ENCODE measurements at places on chromosomes 3 and 15. TPM values are rescaled to one million over a fixed set of nuclear protein-coding genes. Genes with fewer than 3 reads are reported as not detected.
A peak's percentile ranks its signal among the peaks of the same experiment; 100 is the strongest.

DNA sequence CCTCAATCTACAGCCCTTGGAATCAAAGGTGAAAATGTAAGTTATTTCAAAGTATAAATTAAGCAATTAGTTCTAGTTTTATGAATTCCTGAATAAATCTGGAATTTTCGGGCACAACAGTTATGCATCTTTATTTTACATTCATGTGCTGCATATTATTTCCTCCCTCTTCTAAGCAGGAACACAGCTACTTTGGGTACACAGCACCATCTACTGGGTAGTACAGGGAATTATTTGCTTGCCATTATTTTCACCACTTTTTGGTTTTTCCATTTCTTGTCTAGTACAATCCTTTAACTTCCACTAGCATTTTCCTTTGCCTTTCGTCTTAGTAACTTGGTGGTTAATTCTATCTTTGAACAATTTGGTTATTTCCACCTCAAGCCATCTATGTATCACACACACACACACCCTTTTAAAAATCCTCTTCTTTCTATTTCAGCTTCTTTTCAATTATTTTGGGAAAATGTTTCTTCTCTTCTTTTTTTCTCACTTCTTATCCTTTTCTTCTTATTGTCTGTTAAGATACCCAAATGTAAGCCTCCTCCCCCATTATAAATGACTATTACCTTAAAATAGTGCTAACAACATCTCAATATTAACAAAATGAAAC lies 451.0 kb downstream of the MFSD1 start:
- no peak overlapping the region for H3K4me3 ChIP-seq
- no peaks in the 10 kb centered on the region for H3K36me3 ChIP-seq
- DNase-seq = peak; percentile 11
- H3K4me1 ChIP-seq = no peaks in the 10 kb centered on the region

The COL6A5 gene
- polyA plus RNA-seq = not detected

DNA sequence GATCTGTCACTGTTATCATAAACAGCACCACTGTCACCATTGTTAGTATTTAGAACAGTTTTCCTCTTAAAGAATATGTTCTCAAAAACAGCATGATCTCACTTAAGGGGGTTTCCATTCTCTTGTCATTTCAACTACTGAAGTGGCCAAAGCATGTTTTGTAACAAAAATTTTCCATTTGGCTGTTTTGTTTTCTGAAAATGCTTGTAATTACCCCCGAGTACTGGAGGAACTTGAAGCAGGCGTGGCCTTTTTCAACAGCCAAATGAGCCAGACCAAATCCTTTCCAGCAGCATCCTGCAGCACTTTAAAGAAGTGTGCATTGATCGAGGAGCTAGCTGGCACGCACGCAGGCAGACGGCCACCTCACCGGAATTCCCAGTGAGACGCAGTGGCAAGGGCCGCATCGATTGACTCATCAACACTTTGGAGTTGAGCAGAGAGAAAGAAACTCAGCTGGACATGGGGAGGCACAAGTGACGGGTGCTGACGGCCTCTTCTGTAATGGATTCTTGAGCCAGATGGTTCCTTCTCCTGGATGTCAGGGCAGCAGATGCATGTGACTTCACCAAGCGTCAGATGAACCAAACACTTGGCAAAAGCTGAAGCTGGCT lies 234.3 kb upstream of the IGF1R start:
- H3K4me3 ChIP-seq = no peak overlapping the region
- DNase-seq = no peak
- H3K36me3 ChIP-seq = no peaks in the 10 kb centered on the region

The TMCO5A gene
- polyA plus RNA-seq = not detected

DNA sequence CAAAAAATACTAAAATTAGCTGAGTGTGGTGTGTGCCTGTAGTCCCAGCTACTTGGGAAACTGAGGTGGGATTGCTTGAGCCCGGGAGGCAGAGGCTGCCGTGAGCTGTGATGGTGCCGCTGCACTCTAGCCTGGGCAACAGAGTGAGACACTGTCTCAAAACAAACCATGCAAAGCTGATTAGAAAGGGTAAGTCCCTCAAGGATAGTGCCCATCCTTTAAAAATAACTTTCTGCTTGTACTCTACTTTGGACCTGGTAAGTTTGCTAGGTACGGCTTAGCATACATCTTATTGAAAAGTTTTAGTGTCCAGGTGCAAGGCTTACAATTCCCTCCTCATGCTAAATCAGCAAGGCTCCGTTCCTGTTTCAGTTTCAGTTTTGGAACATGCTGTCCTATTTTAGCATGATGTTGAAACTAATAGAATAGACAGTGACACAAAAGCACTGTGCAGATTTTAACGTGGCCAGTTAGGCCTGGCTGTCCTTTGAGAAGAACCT lies 21.4 kb downstream of the FEM1B start:
- peak overlapping the region; percentile 84 for H3K27ac ChIP-seq
- peak overlapping the region; percentile 23 for H3K4me3 ChIP-seq
- peaks cover 27% of the 10 kb centered on the region for H3K4me1 ChIP-seq
- DNase-seq = peak; percentile 77
- H3K27me3 ChIP-seq = no peaks in the 10 kb centered on the region

DNA sequence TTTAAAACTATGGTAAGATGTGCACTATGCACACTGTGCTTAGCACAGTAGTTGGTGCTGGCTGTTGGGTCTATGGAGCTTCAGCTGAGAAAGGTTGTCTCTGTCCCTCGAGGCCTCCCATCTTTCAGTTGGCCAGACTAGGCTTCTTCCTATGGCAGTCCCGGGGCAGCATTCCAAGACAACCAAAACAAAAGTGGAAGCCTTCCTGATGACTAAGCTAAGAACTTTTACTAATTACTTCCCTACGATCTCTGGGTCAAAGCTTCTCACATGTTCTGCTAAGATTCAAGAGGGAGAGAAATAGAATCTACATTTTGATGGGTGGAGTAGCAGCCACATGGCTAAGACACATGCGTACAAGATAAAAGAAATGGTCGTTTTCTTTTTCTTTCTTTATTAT lies 342.8 kb downstream of the TUSC7 start:
- H3K4me1 ChIP-seq = no peaks in the 10 kb centered on the region
- no peaks in the 10 kb centered on the region for H3K36me3 ChIP-seq
- H3K27me3 ChIP-seq = no peaks in the 10 kb centered on the region
- no peak overlapping the region for H3K4me3 ChIP-seq
- H3K27ac ChIP-seq = no peak overlapping the region

The GOLGA6L7 gene
- not detected for polyA plus RNA-seq

DNA sequence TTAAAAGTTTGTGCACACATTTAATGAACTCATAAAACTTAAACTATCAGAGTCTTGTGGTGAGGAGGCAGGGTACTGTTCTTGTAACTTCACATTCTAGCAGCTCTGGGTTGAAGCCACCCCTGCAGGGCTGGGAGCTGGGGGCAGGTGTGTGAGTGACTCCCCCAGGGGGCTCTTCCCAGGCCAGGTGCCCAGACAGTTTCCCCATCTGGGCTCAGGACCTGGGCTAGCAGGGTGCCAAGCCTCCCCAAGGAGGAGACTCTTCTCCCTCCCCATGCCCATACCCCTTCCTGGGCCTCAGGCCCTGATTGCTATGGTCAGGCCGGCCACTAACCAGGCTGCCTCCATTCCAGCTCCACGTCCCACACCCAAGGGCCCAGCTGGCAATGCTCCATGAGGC lies 22.0 kb upstream of the CHCHD6 start:
- DNase-seq = no peak
- H3K27ac ChIP-seq = no peak overlapping the region
- peaks cover 1% of the 10 kb centered on the region for H3K27me3 ChIP-seq
- H3K4me1 ChIP-seq = 0 out of 2 replicates have a peak, but pooled peaks cover 3% of the 10 kb centered on the region
- H3K4me3 ChIP-seq = no peak overlapping the region
- H3K36me3 ChIP-seq = no peaks in the 10 kb centered on the region

The DPPA4 gene
- polyA plus RNA-seq = 0.44 TPM

The GATM gene
- polyA plus RNA-seq = 25.0 TPM

DNA sequence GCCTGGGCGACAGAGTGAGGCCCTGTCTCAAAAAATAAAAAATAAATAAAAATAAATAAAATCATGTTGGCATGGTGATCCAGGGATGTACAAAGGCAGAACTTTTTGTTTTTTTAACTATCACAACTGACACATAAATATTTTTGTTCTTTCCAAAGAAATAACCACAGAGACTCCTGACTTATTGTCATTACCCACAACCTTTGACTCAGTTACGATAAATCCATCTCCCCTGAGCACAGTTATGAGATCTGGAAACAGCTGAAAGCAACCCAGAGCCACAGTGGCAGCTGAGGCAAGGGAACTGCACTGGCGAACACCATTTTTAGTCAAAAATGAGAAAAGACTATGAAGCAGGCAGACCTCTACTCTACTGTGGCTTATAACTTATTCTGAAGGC lies 24.0 kb downstream of the OSBPL10 start:
- no peak overlapping the region for H3K27ac ChIP-seq
- H3K27me3 ChIP-seq = no peaks in the 10 kb centered on the region
- H3K4me3 ChIP-seq = no peak overlapping the region
- no peaks in the 10 kb centered on the region for H3K36me3 ChIP-seq
- H3K4me1 ChIP-seq = peaks cover 5% of the 10 kb centered on the region
- DNase-seq = no peak

DNA sequence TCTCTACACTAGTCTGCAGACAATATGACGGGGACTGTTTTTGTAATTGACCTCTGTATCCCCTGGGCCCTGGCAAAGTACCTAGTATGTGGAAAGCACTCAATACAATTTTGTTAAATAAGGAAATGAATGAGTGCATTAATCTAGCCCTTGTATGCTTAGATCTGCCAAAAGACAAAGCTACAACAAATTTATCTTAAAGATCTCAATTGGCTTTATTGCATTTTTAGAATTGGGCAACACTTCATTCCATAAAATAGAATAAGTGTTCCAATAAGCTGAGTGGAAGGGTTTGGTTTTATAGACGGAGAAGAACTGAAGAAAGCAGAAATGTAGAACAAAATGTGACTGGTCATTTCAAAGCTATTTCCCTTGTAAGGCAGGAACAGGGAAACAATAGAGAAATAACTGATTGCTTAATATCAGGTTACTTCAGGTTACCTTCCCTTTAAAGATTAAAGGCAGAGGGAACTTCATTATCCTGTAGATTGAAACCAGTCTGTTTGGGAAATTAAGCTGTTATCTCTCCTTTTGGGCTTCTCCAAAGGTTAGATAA lies 108.3 kb upstream of the MME start:
- H3K4me1 ChIP-seq = no peaks in the 10 kb centered on the region
- no peaks in the 10 kb centered on the region for H3K27me3 ChIP-seq
- no peak for DNase-seq

The ZNF619 gene
- 3.3 TPM for polyA plus RNA-seq

GRCh38 chr3:25818335-25818734 lies 28.4 kb downstream of the OXSM start:
- H3K27ac ChIP-seq = no peak overlapping the region
- no peaks in the 10 kb centered on the region for H3K27me3 ChIP-seq
- no peaks in the 10 kb centered on the region for H3K36me3 ChIP-seq
- H3K4me3 ChIP-seq = no peak overlapping the region
- peaks cover 3% of the 10 kb centered on the region for H3K4me1 ChIP-seq

DNA sequence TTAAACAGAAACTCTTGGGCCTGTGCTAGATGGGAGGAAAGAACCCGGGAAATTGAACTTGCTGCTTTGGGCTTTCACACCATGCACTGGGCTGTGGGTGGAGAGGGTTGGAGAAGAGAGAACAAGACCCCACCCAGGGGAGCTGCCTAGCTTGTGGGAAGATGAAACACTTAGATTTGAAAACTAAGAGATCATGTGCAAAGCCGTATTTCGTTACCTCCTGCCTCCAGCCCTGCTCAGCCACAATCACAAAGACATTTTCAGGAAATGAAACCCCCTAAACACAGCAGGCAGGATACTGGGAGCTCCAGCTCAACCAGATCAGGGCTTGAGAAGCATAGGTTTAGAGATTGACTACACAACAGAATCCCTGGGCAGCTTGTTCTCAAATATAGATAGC lies 183.0 kb upstream of the C2CD4B start:
- H3K4me3 ChIP-seq = no peak overlapping the region
- H3K27ac ChIP-seq = no peak overlapping the region
- no peak for DNase-seq
- no peaks in the 10 kb centered on the region for H3K4me1 ChIP-seq

The STAB1 gene
- polyA plus RNA-seq = not detected

The C2CD4A gene
- polyA plus RNA-seq = not detected

- no peaks in the 10 kb centered on the region for H3K36me3 ChIP-seq
- no peak for DNase-seq
- H3K27ac ChIP-seq = no peak overlapping the region
- no peaks in the 10 kb centered on the region for H3K4me1 ChIP-seq
These were observed 221.8 kb upstream of the TPRG1 start for GRCh38 chr3:188949996-188950395.

The MKRN2OS gene
- polyA plus RNA-seq = not detected

GRCh38 chr3:106577241-106577640 lies 708.4 kb upstream of the CBLB start:
- DNase-seq = no peak
- H3K36me3 ChIP-seq = no peaks in the 10 kb centered on the region
- H3K4me1 ChIP-seq = no peaks in the 10 kb centered on the region

DNA sequence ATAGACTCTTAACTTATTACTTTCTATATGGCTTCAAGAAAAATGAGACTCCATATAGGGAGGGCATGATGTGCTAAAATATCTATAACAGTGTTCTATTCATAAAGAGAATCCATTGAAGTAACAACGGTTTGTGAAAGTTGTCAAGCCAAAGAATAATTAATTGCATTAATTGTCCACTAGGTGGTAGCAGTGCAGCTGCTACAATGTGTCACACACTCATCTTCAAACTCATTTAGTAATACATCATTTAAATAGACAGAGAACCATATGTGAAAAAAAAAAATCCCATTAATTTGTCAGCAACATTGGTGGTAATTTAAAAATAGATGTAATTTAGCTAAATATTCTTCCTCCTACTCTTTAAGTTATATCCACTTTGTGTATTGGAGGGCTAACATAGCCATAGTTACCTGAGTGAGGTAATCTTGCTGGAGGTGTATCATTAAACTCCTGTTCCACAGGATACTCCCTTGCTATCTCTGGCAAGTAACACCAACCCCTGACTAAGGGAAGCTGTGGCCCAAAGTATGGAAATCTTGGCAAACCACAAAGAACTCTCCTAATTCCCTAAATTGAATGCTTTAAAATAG lies 3.7 kb upstream of the CPA3 start:
- H3K4me3 ChIP-seq = no peak overlapping the region
- H3K36me3 ChIP-seq = no peaks in the 10 kb centered on the region
- DNase-seq = no peak

- no peak for DNase-seq
- H3K27me3 ChIP-seq = no peaks in the 10 kb centered on the region
- no peaks in the 10 kb centered on the region for H3K36me3 ChIP-seq
- H3K4me1 ChIP-seq = peaks cover 8% of the 10 kb centered on the region
- H3K4me3 ChIP-seq = no peak within 1 kb of the TSS
These were observed at the start of gene IL17RE for GRCh38 chr3:9902372-9903237. Gene IL17RE, plus strand, starts transcription at chr3:9902848. Its CDS starts 85 bp downstream, at chr3:9902933.

- no peak for DNase-seq
- H3K4me1 ChIP-seq = peaks cover 6% of the 10 kb centered on the region
- no peak overlapping the region for H3K4me3 ChIP-seq
- H3K36me3 ChIP-seq = no peaks in the 10 kb centered on the region
These were observed 6.7 kb downstream of the ITIH1 start for GRCh38 chr3:52784021-52784621.

The PCOLCE2 gene
- 0.40 TPM for polyA plus RNA-seq

- no peaks in the 10 kb centered on the region for H3K36me3 ChIP-seq
- no peak overlapping the region for H3K4me3 ChIP-seq
- H3K27ac ChIP-seq = no peak overlapping the region
- DNase-seq = no peak
These were observed 97.7 kb downstream of the DPH6 start for GRCh38 chr15:35448294-35448693.

Data from GM12878 (cell line).